ENCODE measurements at places on chromosomes 2 and 18.
A peak's percentile ranks its signal among the peaks of the same experiment; 100 is the strongest.

DNA sequence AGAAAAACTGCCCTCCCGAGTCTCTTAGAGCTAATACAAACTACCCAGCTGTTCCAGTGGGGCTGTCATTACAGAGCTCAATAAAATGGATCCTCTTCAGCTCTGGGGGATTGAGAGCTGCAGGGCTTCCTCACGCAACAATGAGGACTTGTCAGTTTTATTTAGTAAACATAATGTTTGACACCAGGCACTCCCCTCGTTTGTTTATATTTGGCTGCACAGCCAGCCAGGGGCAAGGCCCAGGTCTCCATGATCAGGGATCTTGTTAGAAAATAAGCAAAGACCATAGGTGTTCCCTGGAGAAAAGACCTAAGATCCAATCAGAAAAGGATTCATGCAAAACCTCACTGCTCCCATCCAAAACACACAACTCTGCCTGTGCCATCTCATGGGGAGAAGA lies 158.2 kb downstream of the C1D start:
- no peak for DNase-seq

- no peak for DNase-seq
Observed at GRCh38 chr2:226447338-226448300, 352.0 kb downstream of the IRS1 start.

GRCh38 chr2:55865096-55865835 lies 58.3 kb downstream of the EFEMP1 start:
- DNase-seq: no peak

- DNase-seq: no peak
Observed at GRCh38 chr2:65429786-65430602, 2.4 kb downstream of the SPRED2 start.

GRCh38 chr2:29966266-29966665 lies 44.9 kb upstream of the ALK start:
- DNase-seq: no peak

DNA sequence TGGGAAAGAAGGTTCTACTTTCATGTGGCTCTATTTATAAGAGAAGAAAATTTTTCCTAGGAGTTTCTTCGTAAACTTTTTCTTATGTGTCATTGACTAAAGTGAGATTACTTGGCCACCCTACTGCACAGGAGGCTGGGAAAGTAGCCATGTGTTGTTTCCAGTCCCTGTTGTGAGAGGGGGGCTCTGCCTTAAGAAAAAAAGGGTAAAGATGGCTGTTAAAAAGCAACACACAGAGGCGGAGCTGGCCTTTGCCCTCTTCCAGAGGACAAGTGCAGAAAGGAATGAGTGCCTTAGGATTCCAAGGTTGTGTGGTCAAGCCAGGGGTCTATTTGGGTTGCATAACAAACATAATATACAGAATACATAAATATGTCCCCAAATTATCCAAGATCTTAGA lies 230.0 kb upstream of the CXCR4 start:
- DNase-seq: no peak

DNA sequence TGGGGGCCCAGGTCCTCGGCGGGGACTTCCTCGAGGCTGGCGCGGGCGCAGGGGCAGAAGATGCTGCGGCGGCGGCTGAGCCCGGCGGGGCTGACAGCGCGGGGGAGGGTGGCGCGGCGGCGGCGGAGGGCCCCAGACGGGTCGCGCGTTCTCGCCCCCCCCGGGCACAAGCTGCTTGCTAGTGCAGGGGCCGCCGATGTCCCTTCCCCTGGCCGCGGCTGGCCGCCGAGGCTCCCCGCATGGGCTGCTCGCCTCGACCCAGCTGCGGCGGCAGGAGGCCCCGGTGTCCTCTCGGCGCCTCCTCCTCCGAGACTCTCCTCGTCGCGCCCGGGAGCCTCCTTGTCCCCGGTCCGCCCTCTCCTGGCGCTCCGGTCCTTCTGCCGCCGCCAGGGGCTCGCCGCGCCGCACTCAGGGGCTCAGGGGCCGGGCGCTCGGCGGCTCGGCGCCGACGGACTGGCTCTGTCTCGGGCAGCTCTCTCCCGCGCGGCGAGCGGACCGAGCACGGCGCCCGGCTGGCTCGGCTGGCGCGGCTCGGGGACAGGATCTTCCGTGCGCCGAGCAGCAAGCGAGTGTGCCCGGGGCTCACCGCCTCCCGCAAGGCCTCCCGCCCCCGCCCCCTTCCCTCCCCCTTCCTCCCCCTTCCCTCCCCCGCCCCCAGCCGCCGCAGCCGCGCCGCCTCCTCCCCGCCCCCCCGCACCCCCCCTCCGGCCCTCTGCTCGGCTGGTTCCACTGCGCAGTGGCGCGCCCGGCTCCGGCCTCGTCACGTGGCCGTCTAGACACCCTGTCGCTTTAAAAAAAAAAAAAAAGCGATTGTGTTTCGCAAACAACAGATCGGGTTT lies 902 bp upstream of the SMAD7 start:
- peak; percentile 90 for DNase-seq

DNA sequence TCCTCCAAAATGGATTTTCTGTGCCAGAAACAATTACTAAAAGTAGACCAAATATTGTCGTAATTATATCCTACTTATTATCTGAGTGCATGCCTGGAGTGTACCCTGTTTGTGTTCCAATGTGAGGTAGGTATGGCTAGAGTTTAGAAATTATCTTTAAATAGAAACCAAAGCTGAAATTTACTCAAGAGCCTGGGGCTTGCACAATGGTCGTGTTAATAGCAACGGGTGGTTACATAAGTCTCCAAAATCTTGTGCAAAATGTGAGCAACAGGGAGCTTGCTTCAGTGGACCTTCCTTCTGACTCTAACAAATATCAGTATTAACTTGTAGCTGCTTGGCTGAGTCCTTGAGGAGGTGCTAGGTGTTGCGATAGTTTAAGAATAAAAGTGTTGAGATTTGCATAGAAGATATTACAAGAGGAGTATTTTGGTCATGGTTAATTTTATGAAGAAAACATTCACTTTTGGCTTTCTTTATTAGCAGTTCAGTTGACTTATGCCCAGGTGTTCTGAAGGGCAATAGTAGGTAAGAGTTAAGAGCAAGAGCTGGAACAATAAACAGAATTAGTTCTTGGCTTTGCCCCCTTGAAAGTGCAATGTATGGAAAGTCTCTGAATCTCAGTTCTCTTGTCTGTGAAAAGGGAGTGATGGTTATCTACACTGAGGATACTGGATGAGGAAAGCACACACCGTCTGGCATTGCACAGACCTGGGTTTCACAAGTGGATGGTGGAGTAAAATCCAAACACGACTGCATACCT lies 4.6 kb downstream of the CXCR4 start:
- no peak for DNase-seq

- DNase-seq: no peak
Observed at GRCh38 chr18:9177466-9177865, 40.9 kb downstream of the ANKRD12 start.

- DNase-seq: peak; percentile 91
Observed at GRCh38 chr2:171522052-171522787, at the start of gene CYBRD1. TSS of gene CYBRD1 (plus strand) at chr2:171522474. CDS start at chr2:171522546, 72 bp downstream.

GRCh38 chr18:79868811-79869541 lies 71.2 kb downstream of the KCNG2 start:
- no peak for DNase-seq

Data from right forelimb (tissue), 1 donor.